ENCODE measurements at places on chromosomes 4 and X. TPM values are rescaled to one million over a fixed set of nuclear protein-coding genes. Genes with fewer than 3 reads are reported as not detected.

DMD gene
- 7.6 TPM for polyA plus RNA-seq

PAGE2B gene
- not detected for polyA plus RNA-seq

DCHS2 gene
- polyA plus RNA-seq, result not detected

FRG2 gene
- not detected for polyA plus RNA-seq

UTP14A gene
- polyA plus RNA-seq, result 20.8 TPM

TBC1D25 gene
- polyA plus RNA-seq, result 9.3 TPM

PABPC1L2B gene
- polyA plus RNA-seq, result not detected

FBXW7 gene
- 11.5 TPM for polyA plus RNA-seq

XK gene
- polyA plus RNA-seq, result 0.11 TPM

EREG gene
- polyA plus RNA-seq, result 1.8 TPM

SLC25A43 gene
- 8.5 TPM for polyA plus RNA-seq

PF4V1 gene
- polyA plus RNA-seq, result 0.83 TPM

RHOXF2 gene
- not detected for polyA plus RNA-seq

SOWAHD gene
- 0.25 TPM for polyA plus RNA-seq

AR gene
- 11.6 TPM for polyA plus RNA-seq

NDUFB11 gene
- 56.5 TPM for polyA plus RNA-seq

BANK1 gene
- polyA plus RNA-seq, result 0.25 TPM

STK26 gene
- polyA plus RNA-seq, result 0.25 TPM

GNRHR gene
- not detected for polyA plus RNA-seq

OPHN1 gene
- polyA plus RNA-seq, result 6.7 TPM

AFM gene
- polyA plus RNA-seq, result not detected

POLA1 gene
- 2.2 TPM for polyA plus RNA-seq

MAGEA4 gene
- polyA plus RNA-seq, result not detected

MAGEA2 gene
- polyA plus RNA-seq, result not detected

DHRSX gene
- 43.2 TPM for polyA plus RNA-seq

MMRN1 gene
- not detected for polyA plus RNA-seq

SMR3B gene
- not detected for polyA plus RNA-seq

CENPVL1 gene
- polyA plus RNA-seq, result not detected

SPACA5 gene
- polyA plus RNA-seq, result not detected

LUZP4 gene
- polyA plus RNA-seq, result not detected

GLRA3 gene
- not detected for polyA plus RNA-seq

PRDM8 gene
- polyA plus RNA-seq, result 14.3 TPM

ADH7 gene
- not detected for polyA plus RNA-seq

HELT gene
- polyA plus RNA-seq, result not detected

POU4F2 gene
- not detected for polyA plus RNA-seq

AMOT gene
- polyA plus RNA-seq, result 9.6 TPM

GALNTL6 gene
- polyA plus RNA-seq, result 0.02 TPM

ZFYVE28 gene
- polyA plus RNA-seq, result 2.2 TPM

SPON2 gene
- polyA plus RNA-seq, result 190 TPM

UPF3B gene
- 7.5 TPM for polyA plus RNA-seq

S100G gene
- polyA plus RNA-seq, result not detected

CXCL10 gene
- polyA plus RNA-seq, result 3.0 TPM

FAM184B gene
- 0.07 TPM for polyA plus RNA-seq

EVC2 gene
- polyA plus RNA-seq, result 2.9 TPM

MAOB gene
- 0.52 TPM for polyA plus RNA-seq

VGLL1 gene
- not detected for polyA plus RNA-seq

All from AG04450 (cell line).